ENCODE measurements at places on chromosomes 5 and 9.
A peak's percentile ranks its signal among the peaks of the same experiment; 100 is the strongest.

- no peak for DNase-seq
Measured at GRCh38 chr5:74143721-74144330, 496.7 kb downstream of the ENC1 start.

- DNase-seq = no peak
Measured at GRCh38 chr9:107951511-107951910, 461.9 kb upstream of the KLF4 start.

- no peak for DNase-seq
Measured at GRCh38 chr5:36208786-36209185, 32.9 kb downstream of the NADK2 start.

DNA sequence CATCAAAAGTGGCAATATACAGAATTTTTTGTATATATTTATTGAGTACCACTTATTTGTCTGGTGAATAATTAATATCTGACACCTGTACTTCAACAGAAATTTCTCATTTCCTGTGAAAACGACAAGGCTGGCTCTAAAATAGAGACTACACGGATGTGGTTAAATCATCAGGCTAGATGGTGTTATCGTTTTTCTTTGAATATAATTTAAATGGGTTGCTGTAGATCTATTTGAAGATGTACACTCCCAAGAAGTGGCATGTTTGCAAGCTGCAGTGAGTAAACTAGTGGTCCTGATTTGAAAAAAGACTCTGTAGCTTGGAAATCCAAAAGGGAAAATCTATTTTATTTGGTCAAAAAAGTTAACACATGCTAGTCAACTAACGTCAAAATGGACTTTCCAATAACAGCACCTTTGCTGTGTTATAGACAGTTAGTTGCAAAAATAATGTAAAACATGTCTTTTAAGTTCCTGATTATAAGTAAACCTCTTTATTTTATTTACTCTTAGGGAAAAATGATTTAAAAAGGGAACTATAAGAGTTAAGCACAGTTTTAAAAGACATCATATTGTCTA lies 13.8 kb downstream of the ST8SIA4 start:
- DNase-seq = no peak

DNA sequence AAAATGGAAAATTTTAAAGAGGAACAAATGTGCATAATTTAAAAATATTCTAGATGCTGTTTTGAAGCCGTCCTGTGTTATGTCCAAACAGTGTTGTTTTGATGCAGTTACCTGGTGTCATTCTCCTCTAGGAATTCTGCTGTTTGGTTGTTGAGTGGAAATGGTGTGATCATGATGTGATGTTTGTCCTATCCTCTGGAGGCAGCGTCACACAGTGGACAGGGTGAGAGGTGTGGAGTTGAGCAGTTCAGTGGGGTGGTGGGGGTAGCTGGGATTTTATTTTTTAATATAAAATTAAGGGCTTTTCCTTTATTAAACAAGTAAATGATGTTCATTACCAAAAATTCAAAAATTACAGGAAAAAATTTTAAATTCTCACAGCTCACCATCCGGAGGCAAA lies 31.2 kb downstream of the PRDM6 start:
- DNase-seq = peak; percentile 36

DNA sequence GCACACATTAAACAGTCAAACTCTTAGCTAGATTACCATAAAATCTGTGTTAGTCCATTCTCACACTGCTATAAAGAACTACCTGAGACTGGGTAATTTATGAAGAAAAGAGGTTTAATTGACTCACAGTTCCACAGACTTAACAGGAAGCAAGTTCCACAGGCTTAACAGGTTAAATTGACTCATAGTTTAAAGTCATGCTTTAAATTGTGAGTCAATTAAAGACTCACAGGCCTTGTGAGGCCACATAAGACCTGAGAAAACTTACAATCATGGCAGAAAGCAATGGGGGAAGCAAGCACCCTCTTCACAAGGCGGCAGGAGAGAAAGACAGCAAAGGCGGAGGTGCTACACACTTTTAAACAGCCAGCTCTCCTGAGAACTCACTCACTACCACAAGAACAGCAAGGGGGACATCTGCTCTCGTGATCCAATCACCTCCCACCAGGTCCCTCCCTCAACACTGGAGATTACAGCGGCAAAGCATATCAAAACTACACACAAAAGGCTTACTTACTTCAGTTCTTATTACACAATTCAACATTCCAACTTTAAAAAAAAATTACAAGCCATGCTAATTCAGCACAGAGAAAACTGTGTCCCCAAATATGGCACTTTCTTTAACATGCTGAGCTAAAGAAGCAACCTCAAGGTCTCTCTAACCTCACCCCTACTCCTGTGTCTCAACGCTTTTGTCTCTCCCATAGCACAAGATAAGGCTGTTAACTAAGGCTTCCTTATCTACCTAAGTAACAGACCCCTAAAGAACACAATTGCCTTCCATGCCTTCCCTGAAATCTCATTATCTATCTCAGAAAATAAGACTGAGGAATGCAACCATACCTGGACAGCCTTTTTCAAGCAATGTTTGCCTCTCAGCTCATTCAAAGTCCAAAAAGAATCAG lies 805.1 kb downstream of the NR2F1-AS1 start:
- no peak for DNase-seq

DNA sequence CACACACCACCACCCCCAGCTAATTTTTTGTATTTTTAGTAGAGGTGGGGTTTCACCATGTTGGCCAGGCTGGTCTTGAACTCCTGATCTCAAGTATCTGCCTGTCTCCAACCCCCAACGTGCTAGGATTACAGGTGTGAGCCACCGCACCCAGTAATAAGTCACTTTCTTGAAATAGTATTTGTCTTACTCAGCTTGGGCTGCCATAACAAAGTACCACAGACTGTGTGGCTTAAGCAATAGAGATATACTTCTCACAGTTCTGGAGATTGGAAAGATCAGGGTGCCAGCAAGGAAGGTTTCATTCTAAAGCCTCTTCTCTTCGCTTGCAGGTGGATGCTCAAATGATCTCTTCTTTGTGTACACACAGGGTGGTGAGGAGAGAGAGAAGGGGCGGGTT lies 99.8 kb downstream of the ARRDC3 start:
- no peak for DNase-seq

DNA sequence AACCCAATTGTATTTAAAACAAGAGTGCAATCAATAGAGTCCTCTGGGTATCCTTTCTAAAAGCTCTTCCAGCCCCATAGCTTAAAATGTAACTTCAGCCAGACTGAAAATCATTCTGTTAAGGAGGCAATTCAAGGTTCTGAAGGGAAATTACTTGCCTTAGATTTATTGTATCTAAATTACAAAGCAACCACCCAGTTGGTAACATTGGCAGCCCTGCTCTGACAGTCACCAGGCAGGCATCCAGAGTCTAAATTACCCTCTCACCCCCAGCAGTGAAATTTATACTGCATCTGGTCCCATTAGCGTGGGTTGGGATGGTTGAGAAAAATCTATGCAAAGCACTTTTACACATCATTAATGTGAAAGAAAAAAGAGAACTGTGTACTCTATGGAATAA lies 514.7 kb downstream of the MTRR start:
- no peak for DNase-seq

GRCh38 chr5:77560677-77561263 lies 68.7 kb upstream of the WDR41 start:
- DNase-seq = peak; percentile 46
